H9 (cell line): ENCODE measurements at places on chromosomes 11 and 22. TPM values are rescaled to one million over a fixed set of nuclear protein-coding genes. Genes with fewer than 3 reads are reported as not detected.

ZNF214 gene
- 4.0 and 5.0 TPM in 2 replicates for total RNA-seq

GVQW3 gene
- total RNA-seq = 4.5 and 4.7 TPM in 2 replicates

FERMT3 gene
- 6.6 and 10.6 TPM in 2 replicates for total RNA-seq

OR51E1 gene
- not detected in 2 replicates for total RNA-seq

NAV2 gene
- 41.0 and 46.3 TPM in 2 replicates for total RNA-seq

TNKS1BP1 gene
- total RNA-seq = 130 and 140 TPM in 2 replicates

CHADL gene
- 1.3 and 1.6 TPM in 2 replicates for total RNA-seq

SPON1 gene
- 0.20 and 0.22 TPM in 2 replicates for total RNA-seq

OR52I1 gene
- not detected in 2 replicates for total RNA-seq

OR5B21 gene
- total RNA-seq = not detected in 2 replicates

RNF141 gene
- 23.7 and 24.7 TPM in 2 replicates for total RNA-seq
